ENCODE measurements at places on chromosomes 4 and X.

DNA sequence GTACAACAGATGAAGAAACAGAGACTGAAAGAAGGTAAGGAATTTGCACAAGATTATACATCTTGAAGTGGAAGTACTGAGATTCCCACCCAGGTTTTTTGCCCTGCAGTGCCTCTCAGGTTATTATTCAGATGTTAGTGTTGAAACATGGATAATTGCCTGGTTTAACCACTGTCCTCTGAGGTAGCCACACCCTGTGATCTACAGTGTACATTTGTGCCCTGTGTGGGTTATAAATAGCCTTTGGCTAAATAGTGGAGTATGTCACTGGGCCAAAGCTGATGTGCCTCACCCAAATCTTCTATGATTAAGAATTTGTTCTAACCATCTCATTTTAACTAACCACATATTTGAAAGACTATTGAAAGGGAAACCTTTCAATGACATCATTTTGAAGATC lies 5.4 kb upstream of the ASB5 start:
- no peak for DNase-seq

GRCh38 chr4:26022346-26023202 lies 108.6 kb downstream of the SMIM20 start:
- no peak for DNase-seq

DNA sequence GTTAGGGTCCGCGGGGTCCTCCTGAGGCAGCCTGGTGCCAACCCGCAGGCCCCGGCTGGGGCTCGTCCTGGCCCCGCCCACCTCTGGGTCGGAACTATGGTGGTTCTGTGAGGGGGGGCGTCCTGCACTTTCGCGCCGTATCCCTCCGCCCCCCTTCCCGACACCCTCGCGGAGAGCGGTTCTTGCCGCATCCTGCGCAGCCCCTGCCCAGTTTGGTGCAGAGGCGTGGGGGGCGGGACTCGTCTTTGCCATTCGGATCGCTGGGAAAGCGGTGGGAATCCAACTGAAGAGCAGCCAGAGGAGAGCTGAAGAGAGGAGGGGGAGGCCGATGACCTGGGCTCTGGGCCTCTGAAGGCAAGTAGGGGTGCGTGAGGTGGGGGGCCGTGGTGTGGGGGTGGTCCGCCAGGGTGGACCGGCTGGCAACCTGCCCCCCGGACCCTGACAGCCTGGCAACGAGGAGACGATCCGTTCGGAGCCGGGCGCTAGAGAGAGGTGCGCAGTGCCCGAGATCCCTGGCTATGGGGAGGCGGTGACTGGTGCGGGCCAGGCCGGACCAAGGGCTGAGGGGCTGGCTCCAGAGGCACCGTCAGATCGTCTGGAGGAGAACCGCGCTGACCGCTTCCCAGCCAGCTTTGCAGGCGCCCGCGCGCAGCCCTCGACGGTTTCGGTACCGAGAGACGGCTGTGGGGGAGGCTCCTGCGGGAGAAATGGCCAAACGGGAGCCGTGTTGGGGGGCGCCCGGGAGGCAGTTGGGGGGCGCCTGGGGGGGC lies at the start of gene GPRASP1:
GPRASP1 (plus strand) TSS at position 242 of the 770 bp plus-strand sequence. CDS start 2,431 bp downstream, outside the sequence.
- DNase-seq: no peak

- DNase-seq: no peak
Measured at GRCh38 chr4:74293558-74293957, 14.7 kb upstream of the EPGN start.

DNA sequence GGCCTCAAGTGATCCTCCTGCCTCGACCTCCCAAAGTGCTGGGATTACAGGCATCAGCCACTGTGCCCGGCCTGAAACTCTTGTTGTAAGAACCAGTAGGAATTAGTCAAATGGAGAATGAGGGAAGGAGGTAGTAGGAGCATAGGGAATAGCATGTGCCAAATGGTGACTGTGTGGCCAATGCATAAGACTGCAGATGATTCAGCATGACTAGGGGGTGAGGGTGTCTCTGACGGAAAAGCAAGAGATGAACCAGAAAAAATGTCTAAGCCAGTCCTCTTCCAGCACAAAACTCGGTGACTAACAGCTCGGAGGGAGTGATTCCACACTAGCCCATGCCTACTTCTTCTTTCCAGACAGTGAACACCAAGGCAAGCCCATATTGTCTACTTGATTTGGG lies 58.2 kb upstream of the DUSP21 start:
- DNase-seq: no peak

- DNase-seq: no peak
Measured at GRCh38 chrX:150574559-150575418, 6.4 kb downstream of the MTM1 start.

All from hematopoietic multipotent progenitor cell treated with erythropoietin and hydrocortisone succinate and interleukin-3 and kit ligand, for 17 days (in vitro differentiated cells).